CD14-positive monocyte (primary cell): ENCODE measurements at places on chromosomes 5 and 9. TPM values are rescaled to one million over a fixed set of nuclear protein-coding genes. Genes with fewer than 3 reads are reported as not detected.

DNA sequence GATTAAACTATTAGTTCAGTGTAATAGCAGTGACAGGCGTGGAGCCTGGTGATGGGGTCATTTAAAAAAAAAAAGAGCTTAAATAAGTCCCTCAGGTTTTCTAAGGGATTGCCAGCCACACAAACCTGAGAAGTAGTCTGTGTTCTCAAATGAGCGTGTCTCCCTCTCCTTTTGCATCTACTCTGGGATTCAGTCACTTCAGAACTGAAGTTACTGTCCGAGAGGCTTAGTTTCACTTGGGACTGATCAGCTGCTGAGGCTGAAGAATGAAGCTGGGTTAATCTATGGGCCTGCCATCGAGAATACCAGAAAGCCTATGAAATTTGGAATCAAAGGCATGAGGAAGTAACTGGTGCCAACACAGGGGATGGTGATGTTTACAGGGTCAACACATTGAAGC lies 310.1 kb downstream of the ADAMTS6 start:
- DNase-seq = no peak

- no peak for DNase-seq
Observed at GRCh38 chr5:3007577-3007976, 256.1 kb upstream of the IRX2 start.

Gene ISCA1
- 4.4 and 13.2 TPM in 2 replicates for polyA plus RNA-seq

- peak; percentile 94 for DNase-seq
Observed at GRCh38 chr5:67215519-67216471, 19.2 kb upstream of the CD180 start.

DNA sequence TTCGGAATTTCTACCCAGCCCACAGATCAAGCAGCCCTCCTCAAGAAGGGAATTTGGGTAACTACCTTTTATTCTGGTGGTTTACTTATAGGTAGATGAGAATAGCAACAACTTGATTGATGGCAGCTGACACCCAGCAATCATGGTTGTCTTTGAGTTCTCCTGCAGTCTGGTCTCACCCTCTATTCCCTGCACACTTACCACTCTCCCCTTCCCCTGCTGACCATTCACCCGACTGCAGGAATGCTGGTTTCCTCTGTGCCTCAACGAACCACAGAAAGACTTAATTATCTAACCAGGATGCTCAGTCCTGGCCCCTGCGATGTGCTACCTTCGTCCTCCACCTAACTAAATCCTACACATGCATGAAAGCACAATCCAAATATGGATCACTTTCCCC lies 243.0 kb downstream of the RFK start:
- no peak for DNase-seq

GRCh38 chr5:41264019-41264418 lies 50.7 kb upstream of the C6 start:
- DNase-seq = no peak

Gene BTNL8
- 0.50 TPM for polyA plus RNA-seq

DNA sequence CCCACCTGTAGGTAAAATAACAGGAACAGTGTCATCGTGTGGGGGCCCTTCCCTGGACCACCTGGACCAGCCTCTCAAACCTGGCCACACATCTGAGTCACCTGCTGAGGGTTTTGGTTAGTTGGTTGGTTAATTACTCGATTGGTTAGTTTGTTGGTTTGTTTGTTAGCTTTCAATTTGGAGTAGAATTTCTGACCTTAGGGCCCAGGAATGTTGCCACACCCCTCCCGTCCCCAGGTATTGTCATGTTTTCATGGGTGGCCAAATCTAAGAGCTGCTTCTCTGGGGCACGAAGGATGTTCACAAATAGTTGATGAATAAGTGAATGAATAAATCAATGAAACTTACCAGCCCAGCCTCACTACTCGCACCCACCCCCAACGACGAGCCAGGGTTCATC lies 21.9 kb downstream of the NTNG2 start:
- no peak for DNase-seq

DNA sequence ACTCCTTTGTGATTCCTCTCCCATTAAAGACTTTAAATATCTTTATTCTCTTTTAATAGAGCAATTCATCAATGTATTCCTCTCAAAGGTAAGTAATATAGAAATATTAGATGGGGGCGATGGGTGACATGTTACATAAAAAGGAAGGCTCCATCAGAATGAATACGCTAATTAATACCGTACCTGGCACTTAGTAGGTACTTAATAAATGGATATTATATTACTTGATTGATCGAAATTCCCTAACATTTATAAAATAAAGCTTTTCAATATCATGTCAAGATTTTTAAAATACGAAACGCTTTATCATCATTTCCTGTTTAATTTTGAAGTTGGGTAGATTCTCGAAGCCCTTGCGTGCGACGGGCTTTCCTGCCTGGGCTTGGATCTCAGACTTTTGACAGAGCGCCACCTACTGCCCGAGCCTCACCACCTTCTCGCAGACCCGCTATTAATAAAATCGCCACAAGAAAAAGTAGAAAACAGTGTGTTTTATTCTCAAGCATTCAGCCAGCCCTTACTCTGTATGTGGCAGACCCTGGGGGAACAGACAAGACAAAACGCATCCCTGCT lies 99.4 kb downstream of the C5orf15 start:
- DNase-seq = peak; percentile 25

Gene FYB1
- 75.3 TPM for polyA plus RNA-seq

GRCh38 chr5:174707671-174708070 lies 16.7 kb upstream of the MSX2 start:
- DNase-seq = no peak

- no peak for DNase-seq
Observed at GRCh38 chr9:21558615-21559401, 76.7 kb upstream of the IFNE start.

Gene ZNF883
- polyA plus RNA-seq = not detected in 2 replicates

DNA sequence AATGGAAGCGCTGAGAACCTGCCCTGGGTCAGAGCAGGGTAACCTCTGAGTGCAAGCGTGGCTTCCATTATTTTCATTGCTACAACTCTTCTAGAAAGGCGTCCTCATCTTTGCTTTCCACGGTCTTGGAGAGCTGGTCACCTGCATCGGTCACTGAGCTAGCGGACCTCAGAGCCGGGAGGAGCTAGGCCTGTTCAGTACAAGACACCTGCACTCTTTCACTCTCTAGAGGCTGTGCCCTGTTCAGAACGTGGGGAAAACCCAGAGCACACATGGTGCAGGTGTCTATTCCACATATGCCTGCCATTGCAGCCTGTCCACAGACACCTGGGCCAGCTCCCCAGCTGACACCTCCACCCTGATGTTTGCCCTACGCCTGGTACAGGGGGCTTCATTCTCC lies 147.8 kb upstream of the IRX2 start:
- no peak for DNase-seq

DNA sequence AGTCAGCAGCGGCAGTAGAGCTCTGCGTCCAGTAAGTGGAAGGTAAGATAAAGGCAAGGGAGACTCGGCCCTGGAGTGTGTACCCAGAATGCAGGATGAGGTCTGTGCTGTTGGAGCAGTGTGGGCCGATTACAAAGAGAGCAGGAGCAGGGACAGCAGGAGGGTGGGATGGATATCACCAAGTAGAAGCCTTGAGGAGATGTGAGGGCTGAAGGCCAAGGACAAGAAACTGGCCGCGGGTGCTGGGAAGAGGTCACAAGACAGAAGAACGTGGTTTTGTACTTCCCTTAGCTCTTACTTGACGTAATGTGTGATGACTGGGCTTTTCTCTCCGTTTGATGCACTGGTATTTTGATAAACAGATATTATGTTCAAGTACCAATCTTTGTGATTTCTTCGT lies 43.7 kb downstream of the OR2V1 start:
- no peak for DNase-seq

DNA sequence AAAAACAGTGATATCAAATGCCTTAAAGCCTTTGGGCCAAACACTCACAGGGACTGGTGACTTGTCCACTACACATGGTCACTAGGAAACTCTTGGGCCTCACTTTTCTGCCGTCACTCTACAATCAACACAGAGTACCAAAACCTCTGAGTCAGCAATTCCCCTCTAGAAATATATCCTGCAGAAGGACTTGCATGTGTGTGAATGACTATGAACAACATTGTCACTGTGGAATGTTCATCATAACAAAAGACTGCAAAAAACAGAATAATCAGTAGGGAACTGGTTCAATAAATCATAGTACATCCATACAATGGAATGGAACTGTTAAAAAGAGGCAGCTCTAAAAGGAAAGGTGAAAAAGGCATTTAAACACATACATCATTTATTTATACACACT lies 44.1 kb upstream of the SMU1 start:
- DNase-seq = no peak

- DNase-seq = no peak
Observed at GRCh38 chr5:29485333-29485732, 1708.2 kb upstream of the CDH6 start.

DNA sequence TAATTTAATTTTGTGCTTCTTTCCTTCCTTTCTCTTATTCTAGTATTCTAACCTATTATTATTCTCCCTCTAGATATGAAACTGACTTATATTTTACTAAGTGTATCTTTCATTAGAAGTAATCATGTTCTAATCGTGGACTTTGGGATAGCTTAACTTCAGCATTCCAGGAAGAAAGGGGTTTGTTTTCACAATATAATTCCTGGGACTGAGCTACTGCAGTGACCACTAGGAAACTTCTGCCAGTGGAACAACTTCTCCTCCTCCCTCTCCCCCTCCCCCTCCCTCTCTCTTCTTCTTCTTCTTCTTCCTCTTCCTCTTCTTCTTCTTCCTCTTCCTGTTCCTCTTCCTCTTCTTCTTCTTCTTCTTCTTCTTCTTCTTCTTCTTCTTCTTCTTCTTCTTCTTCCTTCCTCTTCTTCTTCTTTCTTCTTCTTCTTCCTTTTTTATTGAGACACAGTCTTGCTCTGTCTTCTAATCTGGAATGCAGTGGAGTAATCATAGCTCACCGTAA lies 127.9 kb downstream of the NNT start:
- DNase-seq = no peak

Gene GABRP
- not detected for polyA plus RNA-seq

DNA sequence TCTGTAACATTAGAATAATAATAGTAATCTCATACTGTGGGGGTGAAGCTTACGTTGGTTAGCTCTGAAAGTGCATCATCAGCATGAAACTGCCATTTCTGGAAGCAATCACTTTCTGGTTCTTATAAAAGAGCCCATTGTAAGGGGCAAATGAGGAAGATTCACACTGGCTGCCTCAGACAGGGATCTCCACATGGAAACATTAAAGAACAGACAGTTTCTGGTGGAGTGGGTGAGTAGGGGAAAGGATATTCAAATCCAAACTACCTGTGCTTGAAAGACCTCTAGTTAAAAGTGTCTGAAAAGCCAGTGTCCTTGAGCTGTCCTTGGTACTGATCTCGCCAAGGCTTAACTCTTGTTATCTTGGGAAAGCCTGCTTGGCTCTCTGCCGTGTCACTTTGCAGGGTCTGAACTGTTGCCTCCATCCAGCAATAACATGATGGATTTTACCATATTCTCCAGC lies 19.1 kb upstream of the SLC31A2 start:
- no peak for DNase-seq

GRCh38 chr9:32326146-32326545 lies 58.3 kb upstream of the ACO1 start:
- no peak for DNase-seq

GRCh38 chr5:33981408-33982162 lies 2.9 kb downstream of the SLC45A2 start:
- DNase-seq = no peak

- no peak for DNase-seq
Observed at GRCh38 chr5:127518319-127518621, 830 bp downstream of the PRRC1 start.

DNA sequence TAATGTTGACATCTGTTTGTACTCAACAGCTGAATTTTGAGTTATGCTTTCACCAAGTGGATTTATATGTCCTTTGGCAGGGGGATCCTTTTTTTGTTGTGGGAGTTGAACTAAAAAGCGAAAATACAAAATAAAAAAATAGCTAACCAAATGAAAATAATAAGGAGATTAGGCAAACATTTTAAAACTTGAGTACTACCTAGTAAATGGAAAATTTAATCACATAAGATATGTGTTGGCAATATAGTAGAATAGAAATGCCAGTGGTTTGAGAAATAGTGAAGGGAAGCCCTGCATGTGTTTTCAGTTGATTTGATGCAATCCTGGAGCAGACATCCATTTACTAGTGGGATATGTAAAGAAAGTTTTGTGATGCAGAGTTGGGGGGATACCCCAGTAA lies 98.0 kb downstream of the RASGRF2 start:
- DNase-seq = no peak

- no peak for DNase-seq
Observed at GRCh38 chr9:88166660-88167059, 28.4 kb upstream of the SPATA31C2 start.

GRCh38 chr9:99820685-99821395 lies 845 bp upstream of the NR4A3 start:
- DNase-seq = peak; percentile 89

- DNase-seq = no peak
Observed at GRCh38 chr5:79736528-79737514, 47.2 kb downstream of the CMYA5 start.

Gene SLCO4C1
- polyA plus RNA-seq = 3.9 TPM

Gene DMGDH
- polyA plus RNA-seq = not detected in 2 replicates

DNA sequence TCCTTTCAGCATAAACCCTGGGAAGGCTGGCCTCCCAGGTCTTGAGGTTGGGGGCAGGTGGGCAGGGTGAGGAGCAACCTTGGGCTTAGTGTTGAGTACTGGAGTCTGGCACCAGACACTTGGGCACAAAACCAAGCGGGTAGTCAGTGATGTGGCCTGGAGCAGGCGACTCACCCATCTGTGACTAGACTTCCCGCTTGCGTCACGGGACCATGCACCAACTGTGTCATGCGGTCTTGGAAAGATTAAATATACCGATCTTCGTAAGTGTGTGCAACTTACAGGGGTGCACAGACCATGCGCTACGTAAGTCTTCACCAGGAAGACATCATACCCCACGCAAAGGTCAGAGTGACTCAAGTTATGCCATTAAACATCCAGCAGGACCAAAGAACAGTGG lies 304.4 kb upstream of the IRX4 start:
- no peak for DNase-seq

- DNase-seq = no peak
Observed at GRCh38 chr5:144844086-144844485, 673.4 kb downstream of the KCTD16 start.

- DNase-seq = no peak
Observed at GRCh38 chr9:23683611-23684061, 142.4 kb downstream of the ELAVL2 start.

DNA sequence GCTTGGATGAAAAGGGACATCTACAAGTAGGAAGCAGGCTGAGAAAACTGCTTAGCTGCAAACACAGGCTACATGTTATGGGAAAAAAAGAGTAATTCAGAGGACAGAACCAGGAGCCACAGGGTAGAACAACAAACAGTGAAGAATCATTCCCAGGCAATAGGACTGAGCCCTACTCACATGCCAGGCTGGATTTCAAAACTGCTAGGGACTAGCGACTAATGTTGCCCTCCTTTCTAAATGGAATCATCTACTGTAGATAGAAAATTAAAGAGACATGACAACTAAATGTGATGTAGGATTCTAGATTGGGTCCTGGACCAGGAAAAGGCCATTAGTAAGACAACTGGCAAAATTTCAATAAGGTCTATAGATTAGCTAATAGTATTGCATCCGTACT lies 15.3 kb downstream of the NRG2 start:
- no peak for DNase-seq

DNA sequence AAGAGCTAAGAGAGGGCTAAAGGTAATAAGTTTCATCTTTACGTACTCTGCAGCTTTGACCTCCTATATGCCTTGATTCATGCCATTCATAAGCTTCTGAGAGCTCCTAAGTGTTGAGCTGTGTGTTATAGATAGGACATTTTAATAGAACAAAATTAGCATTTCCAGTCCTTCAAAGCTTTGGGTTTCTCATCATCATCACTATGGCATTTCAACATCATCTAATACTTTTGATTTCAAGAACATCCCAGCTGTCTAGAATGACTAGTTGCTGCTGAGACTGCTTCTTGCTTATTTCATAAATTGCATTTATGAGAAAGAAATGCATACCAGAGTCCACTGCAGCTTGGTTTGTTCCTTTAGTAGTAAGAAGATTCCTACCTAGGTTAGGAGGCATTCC lies 201.7 kb downstream of the SGCD start:
- DNase-seq = no peak
